Thoracic aorta endothelial cell (primary cell): ENCODE measurements at places on chromosomes 3 and 15. TPM values are rescaled to one million over a fixed set of nuclear protein-coding genes. Genes with fewer than 3 reads are reported as not detected.

GAP43 gene
- not detected in 2 replicates for total RNA-seq

CYP11A1 gene
- total RNA-seq = not detected in 2 replicates

IL17RD gene
- total RNA-seq = 2.3 and 2.5 TPM in 2 replicates

GOLGA6B gene
- total RNA-seq = not detected in 2 replicates

TRH gene
- total RNA-seq = not detected in 2 replicates
